ENCODE measurements at places on chromosomes 3 and 15.

DNA sequence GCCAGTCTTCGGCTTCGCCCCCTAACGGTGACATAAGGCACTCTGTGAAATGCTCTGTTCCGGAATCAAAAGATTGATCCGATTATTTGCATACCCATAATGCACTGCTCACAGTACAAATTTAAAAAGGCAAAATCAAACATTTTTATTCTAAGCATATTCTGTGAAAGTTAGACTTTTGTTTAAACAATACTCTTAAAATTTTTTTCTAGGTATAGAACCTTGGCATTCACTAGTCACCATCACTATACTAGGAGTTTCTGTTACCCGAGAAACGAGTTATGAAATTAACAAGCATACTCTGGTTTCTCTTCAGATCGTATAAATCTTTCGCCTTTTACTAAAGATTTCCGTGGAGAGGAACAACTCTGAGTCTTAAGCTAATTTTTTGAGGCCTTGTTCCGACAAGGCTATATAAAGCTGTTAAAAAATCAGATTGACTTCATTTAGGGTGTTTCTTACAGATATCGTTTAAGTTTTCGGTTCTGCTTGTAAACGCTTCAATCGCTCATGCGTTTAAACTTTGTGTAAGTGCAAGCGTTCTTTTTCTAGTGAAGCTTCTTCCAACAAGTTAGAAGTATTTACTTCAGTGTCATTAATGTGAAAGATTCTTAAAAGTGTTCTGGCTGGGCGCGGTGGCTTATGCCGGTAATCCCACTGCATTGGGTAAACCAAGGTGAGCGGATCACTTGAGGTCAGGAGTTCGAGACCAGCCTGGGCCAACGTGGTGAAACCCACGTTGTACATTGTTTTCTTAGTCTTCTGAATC is at the start of gene RNU5B-1:
Gene RNU5B-1, plus strand, starts transcription at position 297 of the 769 bp plus-strand sequence.
- DNase-seq, result peak; percentile 89

DNA sequence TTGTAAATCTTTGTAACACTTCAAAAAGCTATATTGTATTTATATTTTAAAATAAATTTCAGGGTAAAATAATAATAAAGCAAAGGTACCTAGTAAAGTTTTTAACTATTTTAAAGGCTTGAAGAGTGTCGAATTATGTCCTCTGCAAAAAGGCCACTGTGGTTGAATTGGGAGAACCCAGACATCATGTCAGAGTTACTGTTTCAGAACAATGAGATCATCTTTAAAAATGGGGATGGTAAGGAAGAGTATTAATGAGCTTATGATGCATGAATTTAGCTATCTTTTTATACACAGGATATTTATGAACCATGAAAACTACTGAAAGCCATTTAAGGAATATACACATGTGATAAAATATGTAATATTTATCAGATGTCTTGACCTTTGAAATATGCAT is 26.3 kb downstream of the KCNMB3 start:
- DNase-seq, result no peak

DNA sequence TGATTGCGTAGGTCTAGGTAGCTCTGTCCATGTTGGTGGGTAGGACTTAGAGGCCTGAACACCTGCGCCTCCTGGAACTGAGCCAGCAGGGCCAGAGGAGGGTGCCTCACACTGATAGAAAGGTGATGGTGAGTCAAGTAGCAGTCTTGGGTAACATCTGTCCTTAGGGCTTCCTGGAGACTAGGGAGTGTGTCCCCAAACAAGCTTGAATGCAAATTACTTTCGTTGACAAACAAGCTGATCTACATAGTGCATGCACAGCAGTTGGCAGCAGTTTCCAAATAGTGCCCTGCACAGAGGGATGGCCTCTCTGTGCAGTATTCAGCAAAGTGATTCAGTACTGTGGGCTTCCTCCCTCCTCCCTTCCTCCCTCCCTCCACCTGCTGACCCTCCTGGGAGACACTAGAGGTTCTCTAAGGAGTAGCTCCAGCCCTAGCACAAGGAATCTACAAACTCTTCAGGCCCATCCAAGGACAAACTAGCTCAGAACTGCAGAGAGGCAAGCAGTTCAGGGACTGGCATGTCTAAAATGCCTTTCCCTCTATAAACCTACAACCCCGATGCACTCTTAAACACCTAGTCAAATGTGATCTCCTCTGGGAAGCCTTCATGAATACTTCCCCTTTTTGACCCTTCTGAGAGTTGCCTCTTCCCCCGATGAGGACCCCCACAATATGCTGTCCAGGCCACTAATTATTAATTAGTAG is 61.0 kb downstream of the TLE3 start:
- DNase-seq, result peak; percentile 40

DNA sequence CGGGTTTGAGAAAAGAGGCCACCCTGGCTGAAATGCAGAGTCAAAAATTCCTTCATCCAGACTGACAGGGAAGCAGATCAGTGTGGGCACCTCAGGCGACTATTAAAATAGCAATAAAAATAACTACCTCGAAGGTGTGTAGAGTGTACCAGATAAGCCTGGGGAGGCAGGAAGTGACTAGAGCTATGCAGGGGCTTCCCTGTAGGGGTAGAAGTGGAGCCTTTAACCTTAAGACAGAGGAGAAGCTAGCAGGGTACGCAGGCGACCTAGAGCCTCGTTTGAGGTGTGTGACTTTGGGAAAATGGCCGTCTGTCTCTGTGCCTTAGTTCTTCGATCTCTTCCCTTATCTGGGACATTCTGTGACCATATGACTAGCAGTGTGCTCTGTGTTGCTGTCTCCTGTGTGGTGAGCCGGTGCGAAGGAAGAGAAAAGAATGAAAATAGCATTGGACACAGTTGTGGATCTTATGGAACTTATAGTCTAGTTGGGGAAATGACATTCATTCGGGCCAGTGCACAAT is 17.6 kb downstream of the BHLHE40 start:
- DNase-seq, result peak; percentile 67

DNA sequence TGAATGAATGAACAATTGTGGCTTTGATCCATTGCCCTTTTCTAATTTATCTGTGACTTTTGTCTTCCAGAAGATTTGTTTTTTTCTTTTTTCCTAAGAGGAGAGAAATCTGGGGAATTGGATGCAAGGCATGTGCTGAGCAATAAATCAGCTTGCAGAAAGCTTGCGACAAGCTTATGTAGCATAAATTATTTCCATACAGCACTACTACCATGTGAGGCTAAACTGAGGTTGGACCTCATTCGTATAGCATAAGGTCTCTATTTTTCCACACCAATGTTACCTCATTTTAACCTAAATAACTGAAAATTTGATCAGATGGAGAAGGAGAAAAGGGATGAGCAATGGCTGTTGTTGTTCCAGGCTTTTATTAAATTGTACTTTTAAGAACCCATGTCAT is 455.6 kb downstream of the TUSC7 start:
- DNase-seq, result no peak

- DNase-seq, result no peak
Measured at GRCh38 chr15:48965972-48966371, 2.3 kb upstream of the SHC4 start.

DNA sequence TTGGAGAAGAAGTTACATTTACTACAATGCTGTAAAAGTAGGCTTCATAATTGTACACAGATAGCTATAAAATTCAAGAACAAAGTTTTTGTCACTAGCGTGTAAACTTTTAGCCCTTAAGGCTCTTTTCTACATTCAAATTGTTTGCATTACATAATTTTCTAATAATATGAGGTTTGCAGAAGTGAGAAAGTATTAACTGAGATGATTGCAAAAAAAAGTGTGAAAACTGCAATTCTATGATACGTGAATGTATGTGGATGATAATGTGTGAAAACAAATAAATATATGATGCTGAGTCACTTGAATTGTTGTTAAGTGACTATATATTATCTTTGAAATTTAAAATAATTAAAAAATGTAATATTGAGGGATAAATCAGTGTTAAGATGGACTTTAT is 557.5 kb downstream of the NAALADL2 start:
- no peak for DNase-seq

- DNase-seq, result no peak
Measured at GRCh38 chr3:16302082-16302631, 37.1 kb downstream of the OXNAD1 start.

- no peak for DNase-seq
Measured at GRCh38 chr15:31276596-31277298, 49.9 kb upstream of the KLF13 start.

DNA sequence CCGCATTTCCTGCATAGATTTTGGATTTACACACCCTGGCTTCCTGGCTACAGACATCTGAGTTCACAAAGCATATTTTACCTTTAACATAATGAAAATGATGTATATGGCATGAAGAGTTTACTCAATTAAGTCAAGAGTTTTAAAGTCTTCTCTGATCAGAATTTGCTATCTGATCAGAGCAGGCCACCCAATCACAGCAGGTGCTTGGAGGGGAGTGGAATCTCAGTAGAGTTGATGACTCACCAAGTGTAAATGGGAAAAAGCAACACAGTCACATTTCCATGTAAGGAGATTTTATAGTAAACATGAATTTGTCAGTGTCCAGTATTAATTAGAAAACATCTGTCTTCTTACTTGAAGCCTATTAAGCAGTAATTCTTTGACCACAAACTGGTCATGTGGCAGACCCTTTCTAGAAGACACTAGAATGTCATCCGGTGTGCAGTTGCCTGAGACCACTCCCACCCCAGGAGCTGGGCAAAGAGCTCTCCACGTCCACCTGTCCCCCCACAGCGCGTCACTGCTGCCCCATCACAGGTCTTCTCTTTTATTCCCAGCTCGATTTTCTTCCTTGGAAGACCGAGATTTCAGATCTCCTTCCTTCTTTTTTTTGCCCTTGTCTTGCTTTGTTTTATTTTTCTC is 10.8 kb downstream of the MESD start:
- peak; percentile 13 for DNase-seq

GRCh38 chr3:45948311-45948781 is 5.1 kb downstream of the CXCR6 start:
- DNase-seq, result no peak

DNA sequence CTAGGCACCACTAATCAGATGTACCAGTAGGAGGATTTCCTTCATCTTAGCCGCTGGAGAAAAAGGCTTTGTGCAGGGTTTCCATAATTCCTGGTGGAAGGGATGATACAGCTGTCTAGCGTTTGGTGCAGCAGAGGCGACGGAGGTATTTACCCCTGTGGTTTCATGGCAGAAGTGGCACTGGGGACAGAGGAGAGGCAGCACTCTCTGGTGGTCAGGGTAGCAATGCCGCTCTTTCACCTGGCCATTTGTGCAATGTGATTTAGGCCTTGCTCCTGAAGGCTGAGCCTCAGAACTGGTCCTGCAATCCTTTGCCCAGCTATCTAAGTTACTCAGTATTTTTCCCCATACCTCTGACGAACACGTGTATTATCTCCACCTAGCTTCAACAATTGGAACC is 47.1 kb upstream of the BNIP2 start:
- DNase-seq, result no peak

All from small intestine (tissue), 16 donors.